ENCODE measurements at places on chromosomes 3 and 15.

DNA sequence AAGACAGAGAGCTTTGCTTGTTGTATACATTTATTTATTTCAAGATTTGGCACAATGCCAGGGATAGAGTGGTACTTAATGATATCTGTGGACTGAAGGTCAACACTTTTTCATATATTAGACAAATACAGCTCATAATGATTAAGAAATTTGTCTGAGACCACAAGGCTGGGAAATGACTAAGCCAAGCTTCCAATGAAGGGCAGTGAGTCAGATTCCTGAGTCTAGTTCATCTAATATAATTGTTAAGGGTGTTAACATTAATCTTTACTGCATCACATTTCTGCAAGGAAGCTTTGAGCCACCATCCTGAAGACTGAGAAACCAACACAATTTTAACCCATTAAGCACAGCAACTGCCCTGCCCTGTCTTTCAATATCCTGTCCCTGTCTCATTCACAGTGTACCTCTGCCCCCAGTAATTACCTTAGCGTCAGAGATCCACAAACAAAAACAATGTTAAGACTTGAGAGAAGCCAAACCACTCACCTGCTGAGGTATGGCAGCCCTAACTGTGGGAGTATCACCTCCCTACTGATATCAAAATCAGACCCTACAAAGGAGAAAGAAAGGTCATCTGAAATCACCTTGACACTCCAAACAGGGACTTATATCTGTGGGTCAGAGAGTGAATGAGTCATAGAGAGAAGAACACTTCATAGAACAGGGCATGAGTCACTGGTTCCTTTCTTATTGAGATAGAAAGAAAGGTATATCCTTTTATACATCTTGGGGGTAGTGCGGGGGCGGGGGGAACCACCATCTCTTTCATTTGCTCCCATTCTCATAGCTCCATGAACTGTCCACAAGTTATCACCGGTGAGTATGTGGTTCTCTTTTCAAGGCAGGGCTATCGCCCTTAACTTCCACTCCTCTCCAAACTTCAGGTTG lies 74.7 kb downstream of the MAGI1 start:
- no peak for DNase-seq

DNA sequence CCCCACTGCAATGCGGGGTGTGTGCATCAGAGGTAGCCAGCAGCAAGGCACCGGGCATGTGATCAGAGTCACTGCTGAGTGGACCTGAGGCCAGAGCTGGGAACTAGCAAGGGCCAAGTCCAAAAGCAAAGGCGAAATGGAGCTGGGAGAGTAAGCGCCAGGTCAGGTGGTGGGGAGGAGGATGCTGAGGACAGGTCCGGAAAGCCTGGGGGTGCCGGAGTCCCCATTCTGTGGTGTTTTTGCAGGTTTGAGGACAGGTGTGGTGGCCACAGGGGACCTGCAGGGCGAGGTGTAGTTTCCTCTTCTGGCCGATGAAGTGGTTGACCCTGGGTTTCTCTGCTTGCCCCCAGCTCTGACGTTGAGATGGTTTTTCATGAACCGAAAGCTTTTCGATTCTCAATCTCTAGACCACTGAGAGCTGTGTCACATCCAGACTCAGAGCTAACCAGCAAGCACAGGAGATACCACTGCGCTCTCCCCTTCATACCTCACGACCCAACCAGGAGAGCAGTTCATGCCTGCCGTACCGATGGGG lies 35.0 kb upstream of the HES1 start:
- DNase-seq, result no peak

GRCh38 chr3:141193066-141193830 lies 38.4 kb upstream of the PXYLP1 start:
- no peak for DNase-seq

DNA sequence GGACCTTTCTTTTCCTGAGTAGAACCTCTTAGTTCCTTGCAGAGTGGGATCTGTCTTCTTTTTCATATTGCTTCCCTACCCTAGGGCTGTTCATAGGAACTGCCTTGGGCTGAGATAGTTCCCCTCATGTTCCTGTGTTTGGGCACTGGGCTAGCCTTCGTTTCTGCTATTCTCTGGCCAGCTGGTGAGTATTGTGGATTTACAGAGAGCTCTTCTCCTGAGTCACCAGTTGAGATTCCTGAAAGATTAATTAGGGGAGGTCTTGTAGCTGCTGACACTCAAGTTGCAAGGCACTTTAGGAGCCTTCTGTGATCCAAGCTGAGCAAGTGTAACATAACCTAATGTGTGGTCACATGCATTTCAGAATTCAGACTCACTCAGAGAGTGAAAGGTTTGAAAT lies 30.7 kb downstream of the CHD2 start:
- DNase-seq, result no peak

GRCh38 chr3:189512039-189512438 lies 119.2 kb upstream of the TP63 start:
- DNase-seq, result no peak

GRCh38 chr15:38647683-38648082 lies 83.1 kb upstream of the RASGRP1 start:
- peak; percentile 2 for DNase-seq

GRCh38 chr15:64979252-64979710 lies 10.4 kb downstream of the SPG21 start:
- DNase-seq, result no peak

DNA sequence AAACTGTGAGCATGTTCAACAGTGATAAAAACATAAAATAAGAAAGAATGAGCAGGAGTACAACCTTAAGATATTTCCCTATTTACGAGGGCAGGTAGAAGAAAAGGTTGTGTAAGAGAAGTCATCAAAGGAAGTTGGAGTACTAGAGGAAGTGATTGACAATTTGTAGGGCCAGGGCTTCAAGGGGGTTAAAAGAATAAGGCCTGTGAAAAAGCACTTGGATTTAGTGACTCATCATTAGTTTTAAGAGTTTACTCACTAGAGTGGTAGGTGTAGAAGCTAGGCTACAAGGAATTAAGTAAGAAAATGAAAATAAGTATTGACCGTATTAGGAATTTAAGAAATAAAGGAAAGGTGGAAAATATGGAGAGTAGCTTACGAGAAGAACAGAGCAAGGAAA lies 23.6 kb downstream of the KCNMB3 start:
- no peak for DNase-seq

DNA sequence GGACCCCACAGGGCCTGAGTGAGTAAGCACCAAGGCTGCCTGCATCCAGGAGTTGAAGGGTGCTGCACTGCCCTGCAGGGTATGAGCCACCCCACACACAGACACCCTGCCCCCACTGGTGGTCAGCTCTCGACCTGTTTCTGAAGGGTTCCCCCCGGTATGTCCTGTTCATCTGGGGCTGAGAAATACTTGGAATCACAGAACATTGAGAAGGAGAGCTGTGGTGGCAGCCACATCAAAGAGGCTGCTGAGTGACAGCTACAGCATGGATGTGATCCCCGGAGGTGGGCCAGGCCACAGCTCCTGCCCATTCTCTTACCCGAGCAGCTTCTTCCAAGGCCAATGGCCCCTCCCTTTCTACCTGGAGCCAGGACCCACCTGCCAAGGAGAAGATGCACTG lies 66.4 kb upstream of the PLXNA1 start:
- DNase-seq, result no peak

- DNase-seq, result no peak
These were observed 28.4 kb downstream of the PDE8A start for GRCh38 chr15:85010071-85010385.

- DNase-seq, result no peak
These were observed 55.2 kb downstream of the SPTSSB start for GRCh38 chr3:161316006-161316689.

GRCh38 chr3:50609763-50610085 lies 1.9 kb downstream of the CISH start:
- no peak for DNase-seq

DNA sequence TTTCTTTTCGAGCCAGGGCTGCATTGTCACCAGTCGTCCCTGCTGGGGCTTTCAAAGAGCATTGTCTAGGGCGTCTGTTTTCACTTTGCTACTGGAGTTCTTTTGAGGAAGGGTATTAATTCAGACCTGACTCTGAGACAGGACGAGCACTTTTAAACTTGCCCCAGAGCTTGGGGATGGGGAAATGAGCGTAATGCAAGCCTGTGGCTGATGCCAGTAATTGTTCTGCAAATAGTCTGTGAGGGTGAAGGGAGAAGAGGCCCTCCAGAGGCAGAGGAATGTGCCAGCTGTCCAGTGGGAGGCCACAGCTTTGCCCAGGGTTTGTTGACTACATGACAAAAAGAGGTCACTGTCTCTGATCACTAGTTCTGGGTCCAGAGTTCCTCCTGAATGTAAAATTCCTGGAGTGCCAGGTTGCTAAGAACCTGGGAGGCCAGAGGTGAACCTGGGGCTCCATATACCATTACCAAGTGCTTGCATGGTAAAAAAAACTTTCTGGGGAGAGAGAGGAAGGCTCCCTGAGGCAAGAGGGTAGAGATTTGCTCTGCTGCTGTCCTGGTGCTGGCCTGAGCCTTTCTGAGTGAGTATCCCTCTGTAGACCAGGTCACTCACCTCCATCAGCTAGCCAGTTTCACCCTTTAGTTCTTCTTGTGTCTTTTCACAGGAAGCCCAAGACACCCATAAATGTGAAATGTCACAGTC lies 14.8 kb downstream of the EEFSEC start:
- no peak for DNase-seq

DNA sequence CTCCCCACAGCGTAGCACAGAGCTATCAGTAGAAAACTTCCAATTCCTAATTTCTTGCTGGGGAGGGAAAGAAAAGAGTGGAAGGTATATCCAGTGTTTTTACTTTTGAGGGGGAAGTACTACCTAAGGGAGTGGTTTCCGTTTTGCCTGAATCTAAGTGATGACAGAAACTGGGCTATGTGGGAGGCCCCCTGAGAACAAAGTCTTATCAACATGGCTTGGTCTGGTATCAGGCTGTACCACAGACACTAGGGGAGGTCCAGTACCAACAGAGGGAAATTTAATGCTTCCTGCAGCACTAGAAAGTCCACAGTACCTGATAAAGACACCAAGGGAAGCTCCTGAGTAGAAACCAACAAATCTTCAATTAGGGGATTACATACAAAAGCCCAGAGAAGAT lies 199.2 kb downstream of the IL5RA start:
- no peak for DNase-seq
